ENCODE measurements at places on chromosomes 13 and 19.

DNA sequence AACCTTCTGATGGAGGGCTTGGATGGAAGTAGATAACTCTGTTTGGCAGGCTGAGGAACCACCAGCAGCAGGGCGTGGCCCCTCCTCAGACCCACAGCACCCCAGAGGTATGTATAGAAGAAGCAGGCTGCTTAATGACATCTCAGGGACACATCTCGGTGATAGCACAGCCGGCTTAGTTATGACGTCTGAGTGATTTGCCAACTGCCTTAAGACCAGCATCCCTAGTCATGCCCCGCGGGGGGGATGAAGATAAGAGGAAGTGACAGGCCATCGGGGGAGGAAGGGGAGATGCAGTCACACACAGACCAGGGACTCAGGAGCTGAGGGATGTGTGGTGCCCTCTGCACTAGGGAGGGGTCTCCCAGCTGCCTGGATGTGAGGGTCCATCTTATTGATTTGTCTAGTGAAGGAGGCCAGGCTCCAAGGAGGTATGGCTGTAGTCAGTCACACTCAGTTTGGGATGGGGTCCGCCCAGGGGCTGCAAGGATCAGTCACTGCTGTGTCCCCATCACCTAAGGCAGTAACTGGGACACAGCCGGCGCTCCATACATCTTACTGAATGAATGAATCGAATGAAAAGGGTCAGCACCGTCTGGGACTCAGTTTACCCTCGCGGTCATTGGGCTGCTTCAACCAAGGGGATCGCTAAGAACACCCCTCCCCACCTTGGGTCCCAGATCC is 19.2 kb upstream of the ERCC1 start:
- peak; percentile 70 for DNase-seq

GRCh38 chr19:799076-799881 is 2.0 kb downstream of the PTBP1 start:
- no peak for DNase-seq

DNA sequence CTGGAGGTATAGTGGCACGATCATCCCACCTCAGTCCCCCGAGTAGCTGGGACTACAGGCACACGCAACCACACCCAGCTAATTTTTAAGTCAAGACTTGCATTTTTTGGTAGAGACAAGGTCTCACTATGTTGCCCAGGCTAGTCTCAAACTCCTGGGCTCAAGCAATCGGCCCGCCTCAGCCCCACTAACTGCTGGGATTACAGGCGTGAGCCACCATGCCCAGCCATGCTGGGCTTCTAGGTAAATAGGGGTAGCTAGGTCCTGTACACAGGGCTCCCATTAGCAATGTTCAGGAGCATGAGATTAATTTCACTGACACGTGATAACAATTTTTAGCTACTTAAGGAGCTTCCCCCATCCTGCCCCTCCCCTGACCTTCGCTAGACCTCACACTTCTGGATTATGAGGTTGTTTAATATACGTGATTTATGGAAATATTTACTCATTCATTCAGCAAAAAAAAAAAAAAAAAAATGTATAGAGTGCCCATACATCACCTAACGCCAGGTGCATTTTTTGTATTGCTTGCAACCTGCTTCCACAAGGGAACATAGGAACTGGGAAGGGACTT is 19.2 kb downstream of the TMEM272 start:
- no peak for DNase-seq

DNA sequence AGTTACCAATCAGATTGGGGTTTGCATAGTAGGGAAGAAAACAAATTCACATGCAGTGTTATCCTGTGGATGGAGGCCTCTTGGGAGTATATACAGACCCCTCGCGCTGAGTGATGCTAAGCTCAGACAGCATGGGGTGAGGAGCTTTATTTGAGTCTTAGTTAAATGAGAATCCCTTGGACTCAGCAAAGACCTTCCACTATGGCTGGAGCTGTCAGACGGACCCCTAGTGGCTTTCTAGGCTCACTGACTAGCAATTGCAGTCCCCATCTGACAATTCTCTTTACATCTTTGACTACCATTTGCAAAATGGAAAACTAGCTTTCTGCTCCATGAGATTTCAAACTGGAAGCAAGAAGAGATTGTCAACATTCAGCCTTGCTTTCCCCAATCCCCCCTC is 90.4 kb downstream of the STOML3 start:
- no peak for DNase-seq

GRCh38 chr19:12886969-12887747 is at the start of gene KLF1:
TSS of gene KLF1 (minus strand) at chr19:12887201. CDS start at chr19:12887140, 61 bp downstream.
- no peak for DNase-seq

DNA sequence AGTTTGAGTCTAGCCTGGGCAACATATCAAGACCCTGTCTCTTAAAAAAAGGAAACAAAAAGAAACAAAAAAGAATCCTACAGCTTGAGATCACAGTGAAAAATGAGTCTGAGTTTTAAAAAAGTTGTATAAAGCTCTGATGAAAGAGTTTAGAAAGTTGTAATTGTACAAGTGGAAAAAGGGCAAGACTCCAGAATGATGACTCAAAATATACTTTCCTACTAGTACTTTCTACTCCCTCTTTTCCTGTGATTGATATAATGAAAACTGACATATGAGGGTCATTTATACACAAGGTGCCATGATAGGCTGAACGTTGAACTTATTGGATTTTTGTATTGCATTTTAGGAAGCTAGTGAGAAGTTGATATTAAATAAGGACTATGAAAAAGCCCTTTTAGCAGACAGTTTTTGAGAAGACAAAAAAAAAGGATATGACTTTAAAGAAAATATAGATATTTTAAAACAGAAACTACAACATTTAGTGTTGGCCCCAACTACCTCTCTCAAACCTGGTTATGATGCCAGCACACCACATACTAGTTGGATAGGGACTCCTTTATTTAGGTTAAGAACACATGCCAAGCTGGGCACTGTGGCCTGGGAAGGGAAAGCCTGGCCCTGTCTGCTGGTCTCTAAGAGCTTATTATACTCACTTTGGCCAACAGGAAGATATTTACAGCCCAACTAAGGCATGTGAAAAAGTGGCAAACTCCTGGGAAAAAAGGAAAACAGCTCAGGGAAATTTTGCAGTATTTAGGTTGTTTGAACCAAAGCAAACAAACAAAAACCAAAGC is 116.6 kb downstream of the KL start:
- no peak for DNase-seq

DNA sequence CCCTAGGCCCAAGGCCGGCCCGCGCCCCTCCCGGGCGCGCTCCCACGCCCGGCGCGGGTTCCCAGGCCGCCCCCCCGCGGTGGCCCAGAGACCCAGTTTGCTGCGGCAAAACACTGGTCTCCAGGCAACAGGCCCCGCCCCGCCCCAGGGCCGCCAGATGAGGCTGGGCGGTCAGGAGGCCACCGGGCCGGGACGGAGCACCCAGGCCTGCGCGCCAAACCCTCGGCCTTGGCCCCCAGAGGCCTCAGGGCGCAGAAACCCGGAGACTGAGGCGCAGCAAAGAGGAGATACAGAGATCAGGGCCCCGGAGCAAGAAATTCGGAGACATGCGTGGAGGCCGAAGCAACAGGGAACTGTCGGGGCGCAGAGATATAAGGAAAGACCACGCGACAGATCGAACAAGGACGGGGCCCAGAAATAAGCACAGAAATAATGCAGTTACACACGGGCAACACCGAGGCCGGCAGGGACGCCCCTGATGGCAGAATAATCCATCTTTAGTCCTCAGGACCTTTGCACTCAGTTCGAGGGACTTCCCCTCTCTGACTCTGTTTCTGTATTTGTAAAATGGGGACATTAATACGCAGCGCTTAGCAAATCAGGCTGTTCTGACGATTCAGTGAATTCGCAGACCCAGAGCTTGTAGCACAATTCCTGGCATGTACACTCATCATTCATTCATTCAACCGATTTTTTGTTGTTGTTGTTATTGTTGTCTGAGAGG is 20.8 kb upstream of the ERCC1 start:
- DNase-seq, result no peak
